CD8-positive, alpha-beta memory T cell (primary cell): ENCODE measurements at places on chromosomes 4 and X. TPM values are rescaled to one million over a fixed set of nuclear protein-coding genes. Genes with fewer than 3 reads are reported as not detected.

GRCh38 chr4:167102475-167102874, 131.8 kb downstream of the SPOCK3 start:
- DNase-seq, result no peak
- no peaks in the 10 kb centered on the region for H3K36me3 ChIP-seq
- H3K4me3 ChIP-seq, result no peak overlapping the region
- H3K27ac ChIP-seq, result no peak overlapping the region
- H3K4me1 ChIP-seq, result no peaks in the 10 kb centered on the region
- H3K27me3 ChIP-seq, result no peaks in the 10 kb centered on the region

DNA sequence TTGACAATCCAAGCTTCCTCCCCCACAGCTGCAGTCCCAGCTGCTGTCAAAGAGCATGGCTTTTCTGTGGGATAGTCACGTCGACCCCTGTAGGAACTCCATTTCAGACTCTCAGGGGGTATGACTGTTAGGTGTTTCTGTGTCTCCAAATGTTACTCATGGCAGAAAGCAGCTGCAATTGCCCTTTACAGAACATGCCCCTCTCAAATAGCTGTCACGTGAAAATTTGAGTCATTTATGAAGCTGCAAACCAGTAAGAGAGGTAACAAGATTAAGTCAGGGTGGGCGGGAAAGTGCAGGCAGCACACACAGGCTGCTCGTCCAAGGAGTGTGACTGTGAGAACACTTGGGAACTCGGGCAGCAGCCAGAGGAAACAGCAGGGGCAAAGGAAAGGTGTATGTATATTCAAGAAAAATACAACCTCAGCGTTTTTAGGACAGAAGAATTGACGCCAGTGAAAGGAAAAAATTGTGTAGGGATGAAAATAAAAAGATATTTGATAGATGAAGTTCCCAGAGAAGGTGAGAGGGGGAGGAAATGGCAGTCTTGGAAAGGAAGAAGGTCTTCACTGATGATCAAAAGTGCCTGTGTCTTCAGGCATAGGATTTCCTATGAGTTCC, 66.5 kb upstream of the TMEM184C start:
- no peak overlapping the region for H3K4me3 ChIP-seq
- no peaks in the 10 kb centered on the region for H3K4me1 ChIP-seq
- DNase-seq, result no peak
- H3K27me3 ChIP-seq, result no peaks in the 10 kb centered on the region

GRCh38 chrX:18410038-18410437, 15.4 kb upstream of the CDKL5 start:
- DNase-seq, result no peak
- no peaks in the 10 kb centered on the region for H3K36me3 ChIP-seq
- no peak overlapping the region for H3K4me3 ChIP-seq
- no peak overlapping the region for H3K27ac ChIP-seq
- no peaks in the 10 kb centered on the region for H3K27me3 ChIP-seq

DNA sequence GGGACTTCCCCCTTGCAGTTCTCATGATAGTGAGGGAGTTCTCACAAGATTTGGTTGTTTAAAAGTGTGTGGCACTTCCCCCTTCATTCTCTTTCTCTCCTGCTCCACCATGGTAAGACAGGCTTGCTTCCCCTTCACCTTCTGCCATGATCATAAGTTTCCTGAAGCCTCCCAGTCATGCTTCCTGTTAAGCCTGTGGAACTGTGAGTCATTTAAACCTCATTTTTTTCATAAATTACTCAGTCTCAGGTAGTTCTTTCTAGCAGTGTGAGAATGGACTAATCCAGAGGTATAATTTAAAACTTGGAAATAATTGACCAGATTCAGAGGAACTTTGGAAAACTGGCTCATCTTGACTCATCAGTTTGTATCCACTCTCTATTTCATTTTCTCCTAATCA, 129.0 kb downstream of the TMEM47 start:
- no peaks in the 10 kb centered on the region for H3K27me3 ChIP-seq
- H3K36me3 ChIP-seq, result no peaks in the 10 kb centered on the region
- H3K4me3 ChIP-seq, result no peak overlapping the region
- DNase-seq, result no peak
- H3K4me1 ChIP-seq, result no peaks in the 10 kb centered on the region
- H3K27ac ChIP-seq, result no peak overlapping the region

DNA sequence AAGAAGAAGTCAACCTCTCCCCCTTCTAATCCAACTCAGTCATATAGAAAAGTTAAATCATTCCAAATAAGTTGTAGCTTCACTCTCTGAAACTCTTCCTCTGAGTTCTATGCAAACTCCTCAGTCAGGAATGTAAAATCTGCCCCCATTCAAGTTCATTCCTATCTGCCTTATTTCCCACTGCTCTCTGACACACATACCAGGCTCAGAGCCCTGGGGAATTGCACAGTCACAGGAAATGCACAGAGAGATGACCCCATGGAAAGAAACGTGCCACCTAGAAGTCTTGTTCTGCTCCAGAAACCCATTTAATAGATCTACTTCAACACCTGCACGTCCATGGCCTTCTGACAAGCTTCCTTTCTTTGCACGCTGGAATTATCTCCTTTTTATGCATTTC, 236.0 kb upstream of the VCX3A start:
- no peaks in the 10 kb centered on the region for H3K36me3 ChIP-seq
- DNase-seq, result no peak
- no peaks in the 10 kb centered on the region for H3K4me1 ChIP-seq
- no peaks in the 10 kb centered on the region for H3K27me3 ChIP-seq

- no peak overlapping the region for H3K27ac ChIP-seq
- no peak overlapping the region for H3K4me3 ChIP-seq
- no peak for DNase-seq
- no peaks in the 10 kb centered on the region for H3K27me3 ChIP-seq
- H3K36me3 ChIP-seq, result no peaks in the 10 kb centered on the region
Observed at GRCh38 chrX:87063642-87064041, 454.0 kb upstream of the KLHL4 start.

DNA sequence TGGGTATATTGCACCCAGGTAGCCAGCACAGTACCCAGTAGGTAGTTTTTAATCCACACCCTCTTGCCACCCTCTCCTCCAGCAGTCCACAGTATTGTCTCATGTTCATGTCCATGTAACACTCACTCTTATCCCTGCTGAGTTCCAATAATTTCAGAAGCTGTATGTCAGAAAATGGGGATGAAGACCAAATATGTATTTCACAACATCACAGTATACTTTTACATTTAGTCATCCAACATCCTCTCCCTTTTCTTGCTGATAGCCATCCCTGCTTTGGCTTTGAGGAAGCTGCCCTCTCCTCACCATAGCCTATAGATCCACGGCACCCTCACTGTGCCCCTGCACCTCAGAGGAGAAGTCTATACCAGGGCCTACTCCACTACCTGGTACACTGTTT, 126.0 kb upstream of the LDB2 start:
- H3K36me3 ChIP-seq, result no peaks in the 10 kb centered on the region
- H3K4me1 ChIP-seq, result no peaks in the 10 kb centered on the region
- H3K27me3 ChIP-seq, result no peaks in the 10 kb centered on the region
- H3K4me3 ChIP-seq, result no peak overlapping the region
- DNase-seq, result no peak
- H3K27ac ChIP-seq, result no peak overlapping the region

DNA sequence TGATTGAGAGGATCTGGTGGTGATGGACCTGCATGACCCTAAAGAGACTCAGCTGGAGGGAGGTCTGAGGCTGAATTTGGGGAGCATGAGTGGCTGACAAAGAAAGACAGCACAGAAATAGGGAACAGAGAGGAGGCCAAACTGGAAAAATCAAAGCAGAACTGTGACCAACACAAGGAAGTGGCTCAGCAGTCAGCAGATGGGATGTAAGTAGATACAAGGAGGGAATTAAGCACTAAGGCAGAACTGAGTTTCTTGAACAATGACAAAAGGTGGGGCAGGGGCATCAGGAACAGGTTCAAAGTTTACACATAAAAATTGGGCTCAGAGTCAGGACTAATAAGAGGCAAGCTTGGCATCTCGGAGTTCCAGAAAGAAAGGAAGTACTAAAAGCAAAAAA, 144.3 kb upstream of the KLF3 start:
- H3K36me3 ChIP-seq, result no peaks in the 10 kb centered on the region
- peaks cover 21% of the 10 kb centered on the region for H3K4me1 ChIP-seq
- no peak for DNase-seq

DNA sequence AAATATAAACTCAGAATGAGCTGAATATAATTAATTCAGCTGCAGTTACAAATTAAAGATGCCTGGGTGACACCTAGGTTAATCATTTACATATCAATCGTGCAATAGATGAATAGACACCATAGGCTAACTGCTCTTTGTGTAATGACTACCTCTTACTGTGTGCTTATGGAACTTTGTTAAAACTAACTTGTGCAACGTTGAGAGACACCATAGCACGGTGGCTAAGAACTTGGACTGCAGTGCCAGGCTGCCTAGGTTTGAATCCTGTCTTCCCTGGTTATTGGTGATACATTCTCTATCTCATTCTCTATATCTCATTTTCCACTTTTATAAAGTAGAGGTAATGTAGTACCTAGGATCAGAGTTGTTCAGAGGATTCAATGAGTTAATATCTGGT, 46.9 kb downstream of the SMAD1 start:
- no peak overlapping the region for H3K4me3 ChIP-seq
- no peak overlapping the region for H3K27ac ChIP-seq
- H3K27me3 ChIP-seq, result no peaks in the 10 kb centered on the region
- no peaks in the 10 kb centered on the region for H3K36me3 ChIP-seq

Gene MAGED2
- total RNA-seq, result 45.6 TPM

Gene HHIP
- not detected for total RNA-seq
